ENCODE measurements at places on chromosomes 1 and 21.

GRCh38 chr21:18840239-18840638 is 436.7 kb upstream of the TMPRSS15 start:
- DNase-seq, result peak; percentile 7

- DNase-seq, result no peak
Measured at GRCh38 chr1:228071839-228072657, 10.5 kb upstream of the ARF1 start.

GRCh38 chr1:67610450-67610849 is 74.6 kb upstream of the GADD45A start:
- no peak for DNase-seq

DNA sequence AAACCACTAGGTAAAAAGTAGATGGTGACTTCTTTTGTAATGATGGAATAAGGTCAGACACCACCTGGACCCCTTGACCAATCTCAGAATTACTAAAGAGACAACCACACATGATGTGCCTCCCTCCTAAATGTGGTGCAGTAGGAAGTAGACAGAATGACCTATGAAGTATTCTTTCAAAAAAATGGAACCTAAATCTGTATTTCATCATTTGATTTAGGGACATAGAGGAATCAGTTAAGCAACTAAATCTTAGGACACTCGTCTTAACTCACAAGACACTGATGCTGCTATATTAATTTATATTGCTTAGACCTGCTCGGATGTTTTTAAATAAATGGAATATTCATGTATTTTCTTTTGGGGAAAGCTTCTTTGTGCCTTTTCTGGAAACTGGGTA is 80.9 kb upstream of the IRF2BP2 start:
- no peak for DNase-seq

- no peak for DNase-seq
Measured at GRCh38 chr1:236370420-236370819, 23.7 kb upstream of the EDARADD start.

- DNase-seq, result peak; percentile 89
Measured at GRCh38 chr1:193479187-193479586, 292.8 kb upstream of the B3GALT2 start.

- no peak for DNase-seq
Measured at GRCh38 chr1:6082430-6082971, 36.8 kb downstream of the KCNAB2 start.

- DNase-seq, result no peak
Measured at GRCh38 chr1:173616859-173617258, 14.0 kb upstream of the SLC9C2 start.

- DNase-seq, result no peak
Measured at GRCh38 chr21:21713651-21714180, 715.5 kb downstream of the NCAM2 start.

DNA sequence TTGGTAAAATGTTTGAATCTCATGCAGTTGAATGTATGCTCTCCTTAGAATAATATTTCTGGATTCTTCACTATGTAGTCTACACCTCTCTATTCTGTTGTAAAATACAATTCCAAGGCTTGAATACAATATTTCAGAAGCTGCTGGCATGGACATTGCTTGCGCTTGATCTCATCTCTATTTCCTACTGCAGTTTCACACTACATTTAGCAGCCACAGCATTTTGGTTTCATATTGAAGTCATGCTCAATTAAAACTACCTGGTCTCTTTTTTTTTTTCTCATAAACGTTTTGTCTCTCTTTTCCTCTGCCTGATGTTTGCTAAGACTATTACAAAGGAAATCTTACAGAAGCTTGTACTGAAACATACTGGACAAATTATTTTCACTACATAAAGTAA is 631.0 kb upstream of the TMPRSS15 start:
- DNase-seq, result no peak

DNA sequence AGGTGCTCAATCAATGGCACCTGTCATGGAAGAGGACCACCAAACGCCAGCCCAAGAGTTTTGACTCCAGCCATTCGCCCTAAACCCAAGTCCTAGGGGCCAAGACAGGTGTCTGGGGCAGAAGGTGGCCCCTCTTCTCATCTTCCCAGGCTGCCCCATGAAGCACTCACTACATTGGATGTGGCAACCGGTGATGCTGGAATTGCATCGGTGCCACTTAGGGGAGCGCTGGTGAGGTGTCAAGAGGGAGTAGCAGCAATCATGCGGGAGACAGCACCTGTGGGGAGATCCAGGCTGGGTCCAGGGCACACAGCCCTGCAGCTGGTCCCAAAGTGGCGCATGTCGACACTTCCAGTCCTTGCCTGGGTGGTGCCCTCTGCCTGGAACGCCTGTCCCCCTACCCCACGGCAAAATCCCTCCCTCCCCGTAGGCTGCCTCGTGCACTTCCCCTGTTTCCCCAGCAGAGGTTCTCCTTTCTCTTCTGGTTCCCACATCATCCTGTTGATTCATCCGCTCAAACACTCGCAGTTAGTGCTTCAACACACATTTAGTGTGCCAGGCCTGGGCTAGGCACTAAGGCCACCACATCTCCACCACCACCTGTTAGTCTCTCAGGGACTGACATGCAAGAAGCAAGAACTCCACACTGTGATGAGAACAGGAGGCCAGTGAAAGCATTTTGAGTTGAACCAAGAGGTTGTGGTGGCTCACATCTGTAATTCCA is 18.5 kb downstream of the PLA2G2D start:
- DNase-seq, result peak; percentile 74

GRCh38 chr1:6627841-6628545 is 3.3 kb downstream of the THAP3 start:
- no peak for DNase-seq

DNA sequence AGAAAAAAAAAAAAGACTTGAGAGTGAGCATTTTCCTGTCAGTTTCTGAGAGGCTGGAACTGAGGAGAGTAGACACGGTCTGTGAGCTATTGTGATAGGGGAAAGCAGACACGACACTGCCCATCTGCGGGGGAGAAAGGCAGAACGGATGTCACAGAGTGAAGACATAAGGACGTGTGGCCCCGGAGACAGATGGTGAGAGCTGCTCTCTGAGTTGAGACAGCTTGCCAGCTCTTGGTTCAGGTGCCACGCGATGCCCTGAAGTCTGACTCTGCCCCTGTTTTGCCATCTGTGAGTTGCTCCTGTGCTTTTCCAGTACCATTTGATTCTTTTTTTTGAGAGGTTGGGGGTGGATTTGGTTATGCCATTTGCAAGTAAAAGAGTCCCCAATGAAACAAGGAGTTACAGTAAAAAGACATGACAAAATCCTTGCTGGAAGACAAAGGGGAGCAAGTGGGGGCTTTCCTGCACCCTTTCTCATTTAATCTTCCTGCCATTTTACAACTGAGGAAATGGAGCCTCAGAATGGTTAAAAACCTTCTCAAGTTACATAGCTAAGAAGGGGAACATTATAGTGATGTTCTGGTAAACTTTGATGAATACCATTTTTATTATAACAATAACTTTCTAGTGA is 128.9 kb upstream of the DNAH14 start:
- DNase-seq, result no peak

GRCh38 chr1:224735159-224735558 is 119.0 kb downstream of the CNIH3 start:
- no peak for DNase-seq

- no peak for DNase-seq
Measured at GRCh38 chr1:205318231-205318991, 3.1 kb downstream of the NUAK2 start.

DNA sequence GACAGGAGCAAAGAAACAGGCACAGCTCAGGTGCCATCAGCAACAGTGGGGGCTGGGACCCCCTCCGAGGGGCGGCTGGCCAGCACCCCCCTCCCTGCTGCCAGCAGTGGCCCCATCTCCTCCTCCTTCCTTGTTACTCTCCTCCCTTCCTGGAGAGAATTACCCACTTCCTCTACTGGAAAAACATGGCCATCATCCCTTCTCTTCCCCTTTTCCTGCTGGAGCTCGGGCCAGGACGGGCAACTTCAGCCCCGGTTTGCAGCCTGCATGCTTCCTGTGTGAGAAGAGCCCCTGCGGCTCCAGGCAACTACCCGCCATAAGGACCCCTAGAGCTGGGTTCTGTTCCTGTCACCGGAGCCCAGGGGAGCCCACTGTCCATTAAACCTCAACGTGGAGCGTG is 17.6 kb downstream of the MEGF6 start:
- DNase-seq, result no peak

GRCh38 chr1:159985473-159985872 is 31.4 kb upstream of the SLAMF9 start:
- DNase-seq, result no peak

DNA sequence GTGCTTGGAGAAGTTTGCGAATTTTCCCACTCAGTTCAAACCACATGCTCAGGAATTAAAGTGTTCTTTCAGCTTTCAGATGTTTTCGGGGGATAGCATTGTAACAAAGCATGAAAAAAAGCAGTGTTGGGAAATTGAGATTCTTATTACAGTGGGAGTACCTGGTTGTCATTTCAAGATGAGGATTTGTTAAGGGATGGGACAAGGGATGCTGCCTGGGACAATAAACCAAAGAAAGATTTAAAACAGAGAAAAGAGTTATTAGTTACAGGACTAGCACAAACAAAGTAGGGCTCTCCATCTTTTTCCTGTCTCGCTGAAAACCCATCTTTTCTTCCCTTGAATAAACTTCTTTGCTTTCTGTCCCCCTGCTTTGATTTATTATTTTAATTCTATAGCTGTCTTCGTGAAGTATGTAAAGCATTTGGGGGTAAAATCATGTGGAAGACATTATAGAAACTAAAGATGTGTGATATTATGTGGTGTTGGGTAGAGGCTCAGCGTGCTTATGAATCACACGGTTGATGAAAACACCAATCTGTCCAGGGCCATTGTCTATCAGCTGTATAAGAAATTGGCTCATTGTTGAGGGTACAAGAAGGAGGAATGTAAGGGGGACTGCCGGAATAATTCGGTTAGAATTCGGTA is 277.6 kb downstream of the KIF26B start:
- no peak for DNase-seq

- no peak for DNase-seq
Measured at GRCh38 chr1:154155251-154155650, 378 bp upstream of the NUP210L start.

GRCh38 chr1:202438393-202439174 is 90.1 kb downstream of the PPP1R12B start:
- DNase-seq, result no peak

DNA sequence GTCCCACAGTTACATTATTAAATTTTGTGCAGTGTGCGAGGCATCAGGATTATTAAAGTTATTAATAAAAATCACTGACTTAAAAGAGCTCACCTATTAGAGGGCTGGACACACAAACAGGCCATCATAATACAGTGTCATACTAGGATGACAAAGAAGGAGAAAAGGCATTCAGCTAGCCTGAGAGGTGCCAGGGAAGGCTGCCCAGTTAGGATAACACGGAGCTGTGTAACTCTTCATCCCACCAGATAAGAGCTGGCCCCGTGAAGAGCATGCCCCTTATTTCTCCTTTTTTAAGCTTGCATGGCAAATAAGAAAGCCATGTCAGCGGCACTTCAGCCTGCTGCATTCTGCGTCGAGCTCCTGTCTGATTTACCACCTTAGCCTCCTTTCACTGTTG is 109.5 kb downstream of the KCNK1 start:
- DNase-seq, result no peak

GRCh38 chr21:45980271-45980670 is 1.3 kb upstream of the COL6A1 start:
- DNase-seq, result no peak

DNA sequence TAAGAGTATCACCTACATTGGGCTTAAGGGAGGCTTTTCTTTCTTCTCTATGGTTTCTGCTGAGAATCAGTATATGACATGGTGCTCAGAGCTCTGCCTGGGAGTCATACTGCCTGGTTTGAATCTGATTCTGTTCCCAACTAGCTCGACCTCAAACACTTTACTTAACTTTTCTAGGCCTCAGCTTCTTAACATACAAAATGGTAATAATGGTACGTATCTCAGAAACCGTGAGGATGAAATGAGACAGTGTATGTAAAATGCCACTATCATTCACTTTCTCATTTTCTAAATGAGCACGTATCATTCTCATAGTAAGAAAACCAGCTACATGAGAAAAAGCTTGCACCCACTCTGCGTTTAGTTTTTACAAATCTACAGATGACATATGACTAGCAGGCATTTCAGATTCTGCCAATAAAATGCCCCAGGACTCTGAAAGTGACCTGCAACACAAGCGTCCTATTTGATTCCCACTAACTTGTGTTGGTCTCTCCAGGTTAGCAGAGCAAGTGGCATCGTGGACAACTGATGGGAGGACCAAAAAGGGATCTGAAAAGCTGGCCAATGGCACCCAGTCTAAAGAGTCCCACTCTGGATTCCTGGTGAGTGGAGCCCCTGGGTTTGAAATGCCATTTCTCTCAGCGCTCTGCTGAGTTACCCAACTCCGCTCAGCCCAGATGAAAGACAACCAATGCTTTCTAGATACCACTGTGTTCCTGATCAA is 6.1 kb downstream of the CTNNBIP1 start:
- no peak for DNase-seq

DNA sequence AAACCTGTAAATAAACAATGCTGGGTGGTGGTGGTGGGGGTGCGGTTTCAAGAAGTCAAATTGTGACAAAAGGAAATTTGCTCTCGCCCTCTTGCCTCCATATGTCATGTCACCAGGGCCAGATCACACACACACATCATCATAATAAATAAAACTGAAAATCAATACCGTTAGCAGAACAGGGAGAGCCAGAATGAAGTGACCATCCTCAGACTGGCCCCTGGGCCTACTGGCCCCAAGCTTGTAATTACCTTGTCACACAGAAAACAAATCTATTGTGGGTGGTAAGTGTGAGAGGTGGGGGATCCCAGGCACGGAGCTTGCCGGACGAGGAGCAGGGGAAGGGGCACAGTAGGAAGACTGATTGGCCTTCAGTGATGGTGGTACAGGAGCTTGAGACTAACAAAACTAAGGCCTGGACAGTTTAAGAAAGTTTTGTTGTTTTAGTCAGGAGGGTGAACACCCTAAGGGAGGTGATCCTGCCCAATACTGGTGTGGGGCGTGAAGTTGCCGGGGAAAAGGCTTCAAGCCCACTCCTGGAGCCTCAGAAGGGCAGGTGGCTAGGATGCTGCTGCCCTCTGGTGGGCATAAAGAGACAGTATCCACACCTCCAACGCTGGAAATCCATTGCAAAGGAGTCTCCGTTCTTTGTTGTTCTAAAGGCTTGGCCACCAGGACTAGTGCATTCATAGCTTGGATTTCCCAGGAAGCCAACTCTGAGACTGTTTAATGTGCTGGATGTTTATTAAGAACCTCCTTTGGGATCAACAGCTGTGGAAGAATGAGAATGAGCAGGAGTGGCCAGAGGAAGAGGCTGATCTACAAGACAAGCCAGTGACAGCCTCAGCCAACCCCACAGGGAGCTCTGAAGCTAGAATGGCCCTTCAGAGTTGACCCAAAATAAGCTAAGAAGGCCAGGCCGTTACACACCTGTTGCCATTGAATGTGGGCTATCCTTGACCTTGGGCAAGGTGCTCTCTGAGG is 8.1 kb upstream of the C1orf216 start:
- peak; percentile 72 for DNase-seq
